Hepatocyte (in vitro differentiated cells): ENCODE measurements at places on chromosomes 7 and 10. TPM values are rescaled to one million over a fixed set of nuclear protein-coding genes. Genes with fewer than 3 reads are reported as not detected.

TMEM139 gene
- 9.1 and 15.6 TPM in 2 replicates for polyA plus RNA-seq

CRTAC1 gene
- 0.76 and 1.6 TPM in 2 replicates for polyA plus RNA-seq

KLF14 gene
- 0.16 and 0.46 TPM in 2 replicates for polyA plus RNA-seq

SHTN1 gene
- polyA plus RNA-seq, result 15.6 and 17.9 TPM in 2 replicates

COBL gene
- polyA plus RNA-seq, result 7.8 and 8.6 TPM in 2 replicates

FGL2 gene
- 0.57 and 0.83 TPM in 2 replicates for polyA plus RNA-seq

PON3 gene
- polyA plus RNA-seq, result 0.45 and 0.89 TPM in 2 replicates

TEX47 gene
- polyA plus RNA-seq, result not detected in 2 replicates

C10orf95 gene
- 5.2 and 8.3 TPM in 2 replicates for polyA plus RNA-seq

SAMD9 gene
- polyA plus RNA-seq, result 0.54 and 1.1 TPM in 2 replicates

DNA sequence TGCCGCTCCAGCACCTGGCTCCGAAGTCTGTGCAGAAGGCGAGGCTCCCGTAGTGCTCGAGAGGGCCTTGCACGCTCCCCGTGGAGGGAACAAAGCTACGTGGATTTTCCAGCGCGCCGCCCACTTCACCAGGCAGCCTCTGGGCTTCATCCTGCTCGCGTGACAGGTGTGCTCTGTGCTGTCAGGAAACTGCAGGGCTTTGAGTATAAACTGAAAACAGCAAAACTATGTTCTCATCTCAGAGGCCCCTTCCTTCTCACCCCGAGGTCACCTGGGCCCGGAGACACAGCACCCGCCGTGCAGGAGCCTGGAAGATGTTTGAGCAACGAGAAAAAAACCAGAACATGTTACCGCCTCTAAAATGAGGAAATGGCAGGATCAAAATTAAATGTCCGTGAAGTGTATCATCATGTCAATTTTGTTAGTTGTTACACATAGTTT, 17.6 kb upstream of the GPR146 start:
- DNase-seq, result no peak

GRCh38 chr7:6232116-6232515, 40.3 kb downstream of the CYTH3 start:
- DNase-seq, result no peak

- DNase-seq, result peak; percentile 70
These were observed 32.0 kb upstream of the PLEKHA1 start for GRCh38 chr10:122342293-122343134.

DNA sequence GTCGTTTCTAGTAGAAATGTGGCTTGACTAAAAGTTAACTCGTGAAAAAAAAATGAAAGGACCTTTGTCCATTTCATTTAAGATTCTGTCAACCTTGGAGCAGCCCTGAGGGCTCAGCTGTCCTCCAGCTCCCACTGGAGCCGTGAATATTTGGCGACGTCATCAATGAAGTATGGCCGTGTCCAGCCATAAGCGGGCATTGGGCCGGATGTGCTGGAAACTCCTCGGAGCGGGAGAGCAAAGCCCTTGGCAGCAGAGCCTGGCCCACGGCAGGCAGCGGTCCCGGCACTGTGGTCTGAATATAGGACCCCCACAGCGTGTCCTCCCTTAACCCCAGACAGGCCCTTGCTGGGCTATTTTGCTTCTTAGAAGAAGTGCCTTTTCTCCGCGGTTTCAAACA, 50.0 kb downstream of the JAKMIP3 start:
- no peak for DNase-seq

GRCh38 chr7:105112440-105113418, 98.7 kb downstream of the KMT2E start:
- peak; percentile 16 for DNase-seq

GRCh38 chr7:32481176-32481575, 9.0 kb downstream of the LSM5 start:
- DNase-seq, result no peak

GRCh38 chr10:25766213-25766612, 167.8 kb upstream of the MYO3A start:
- DNase-seq, result no peak

DNA sequence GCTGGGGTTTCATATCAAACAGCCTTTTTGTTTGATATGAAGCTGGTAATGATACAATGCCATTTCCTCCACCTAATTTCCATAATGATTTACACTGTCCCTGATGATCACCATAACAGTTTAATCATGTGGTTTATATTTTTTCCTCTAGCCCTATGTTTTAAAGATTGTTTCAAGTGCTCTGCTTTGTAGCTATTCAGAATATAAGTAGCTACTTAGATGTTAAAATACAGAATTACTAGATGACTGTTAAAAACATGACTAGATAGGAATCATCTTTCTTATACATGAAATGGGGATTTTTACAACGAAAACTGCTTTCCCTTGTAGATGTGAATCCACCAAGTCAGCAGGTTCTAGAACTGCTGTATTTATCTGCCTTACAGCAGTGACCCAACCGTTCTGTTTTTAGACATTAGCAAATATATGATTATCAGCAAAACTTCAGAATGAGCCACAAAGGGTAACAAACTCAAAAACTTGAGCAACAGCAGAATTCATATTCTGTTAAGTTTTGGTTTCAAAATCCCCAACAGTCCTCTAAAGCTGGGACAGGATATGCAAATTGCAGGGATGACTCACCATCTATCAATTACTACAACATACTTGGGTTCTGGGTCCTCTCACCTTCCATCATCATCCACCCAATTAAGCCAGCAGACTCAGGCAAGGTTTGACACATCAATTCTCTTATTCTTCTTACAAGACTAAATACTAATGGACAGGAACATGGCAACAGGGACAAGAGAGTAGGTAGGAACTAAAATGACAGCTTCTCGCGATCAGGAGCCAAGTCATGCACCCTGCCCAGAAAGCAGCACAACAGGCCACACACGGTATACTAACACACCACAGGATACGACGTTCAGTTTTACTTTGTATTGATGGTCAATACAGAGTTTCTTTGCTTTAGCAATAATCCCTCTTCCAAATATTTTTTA, 83.9 kb downstream of the PIP4K2A start:
- DNase-seq, result no peak

DNA sequence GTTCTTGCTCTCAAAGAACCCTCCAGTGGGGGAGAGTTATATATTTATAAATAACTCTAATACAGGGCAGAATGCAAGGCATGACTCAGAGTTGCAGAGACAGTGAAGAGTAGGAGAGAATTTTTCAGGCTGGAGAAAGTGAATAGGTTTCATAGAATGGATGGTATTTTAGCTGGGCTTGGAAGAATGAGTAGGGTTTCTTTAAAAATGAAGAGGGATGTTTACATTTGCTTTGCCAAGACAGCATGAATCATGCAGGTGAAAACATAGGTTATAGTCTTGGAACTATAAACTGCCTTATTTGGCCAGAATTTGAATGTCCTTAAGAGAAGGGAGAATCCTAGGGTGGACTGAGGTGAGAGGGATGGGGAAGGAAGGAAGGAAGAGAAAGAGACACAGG, 124.8 kb downstream of the CPED1 start:
- no peak for DNase-seq

DNA sequence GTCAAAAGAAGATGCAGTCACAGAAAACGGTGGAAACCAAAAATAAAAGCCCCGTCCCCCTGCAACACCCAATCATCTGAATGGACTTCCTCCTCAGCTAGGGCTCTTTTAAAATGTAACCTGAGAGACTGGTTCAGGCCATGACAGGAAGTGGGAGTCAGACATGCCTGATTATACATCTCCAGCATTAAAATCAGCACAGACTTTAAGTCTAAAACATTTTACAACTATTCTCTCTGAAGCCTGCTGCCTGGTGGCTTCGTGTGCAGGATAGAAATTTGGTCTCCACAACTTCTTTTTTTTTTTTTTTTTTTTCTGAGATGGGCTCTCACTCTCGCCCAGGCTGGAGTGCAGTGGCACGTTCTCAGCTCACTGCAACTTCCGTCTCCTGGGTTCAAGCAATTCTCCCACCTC, 30.3 kb downstream of the HACD1 start:
- no peak for DNase-seq

DNA sequence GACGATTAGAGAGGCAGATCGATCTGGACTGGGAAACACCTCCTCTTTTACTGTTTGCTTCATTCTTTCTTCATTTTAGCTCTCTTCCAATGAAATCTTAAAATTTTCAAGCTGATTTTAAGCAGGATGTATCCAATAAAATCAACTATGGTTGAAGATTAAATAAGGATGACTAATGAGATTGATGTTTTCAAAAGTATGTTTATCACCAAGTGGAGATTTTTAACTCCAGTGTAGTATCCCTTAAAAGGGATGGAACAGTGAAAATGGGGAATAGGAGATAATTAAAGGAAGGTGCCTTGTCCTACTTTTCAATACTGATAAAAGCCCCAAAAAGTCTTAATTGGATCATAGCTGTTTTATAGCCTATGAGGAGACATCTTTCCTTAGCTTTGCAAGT, 11.6 kb upstream of the LIPF start:
- no peak for DNase-seq

DNA sequence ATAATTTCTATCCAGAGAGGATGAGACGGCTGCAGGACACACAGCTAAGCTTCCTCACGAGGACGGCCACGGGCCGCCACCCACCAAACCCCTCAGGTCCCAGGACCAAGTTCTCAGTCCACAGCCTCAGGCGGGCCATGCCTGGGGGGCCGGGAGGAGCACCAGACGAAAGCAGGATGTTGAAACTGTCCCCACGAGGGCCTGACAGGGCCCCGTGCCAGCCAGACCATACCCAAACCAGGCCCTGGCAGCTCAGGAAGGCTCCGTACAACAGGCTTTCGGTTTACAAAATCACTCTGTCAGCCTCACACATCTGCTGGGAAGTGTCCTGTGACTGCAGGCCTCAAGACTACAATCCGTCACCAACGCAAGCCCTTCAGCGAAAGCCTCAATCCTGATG, 14.5 kb downstream of the TUBGCP2 start:
- DNase-seq, result no peak

GRCh38 chr10:11036424-11037011, 18.8 kb downstream of the CELF2 start:
- peak; percentile 70 for DNase-seq

- DNase-seq, result no peak
These were observed 10.7 kb upstream of the FHIP2A start for GRCh38 chr10:114810926-114811325.

DNA sequence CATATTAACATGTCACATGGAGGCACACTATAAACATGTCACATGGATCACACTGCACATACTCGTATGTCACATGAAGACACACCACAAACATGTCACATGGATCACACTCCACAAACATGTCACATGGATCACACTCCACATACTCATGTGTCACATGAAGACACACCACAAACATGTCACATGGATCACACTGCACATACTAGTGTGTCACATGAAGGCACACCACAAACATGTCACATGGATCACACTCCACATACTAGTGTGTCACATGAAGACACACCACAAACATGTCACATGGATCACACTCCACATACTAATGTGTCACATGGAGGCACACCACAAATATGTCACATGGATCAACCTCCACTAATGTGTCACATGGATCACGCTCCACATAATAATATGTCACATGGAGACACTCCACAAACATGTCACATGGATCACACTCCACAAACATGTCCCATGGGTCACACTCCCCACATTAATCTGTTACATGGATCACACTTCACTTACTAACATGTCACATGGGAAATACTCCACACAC, 195.6 kb upstream of the PFKP start:
- DNase-seq, result no peak

DNA sequence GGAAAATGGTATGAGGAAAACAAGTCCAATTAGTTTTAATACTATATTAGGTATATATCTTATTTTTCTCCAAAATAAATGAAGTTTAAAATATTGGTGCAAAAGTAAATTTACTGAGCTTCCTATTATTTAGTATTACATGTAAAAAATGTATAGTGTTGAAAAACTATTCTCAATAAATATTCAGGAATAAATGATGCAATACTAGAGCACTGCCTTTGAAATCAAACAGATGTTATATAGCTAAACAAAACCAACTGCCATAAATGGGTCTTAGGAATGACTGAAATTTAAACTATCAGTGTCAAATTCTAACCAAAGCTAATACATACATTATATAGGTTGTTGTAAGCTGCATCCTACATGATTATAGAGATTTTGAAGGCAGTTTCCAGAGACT, 1434.0 kb upstream of the LRRTM3 start:
- DNase-seq, result no peak

DNA sequence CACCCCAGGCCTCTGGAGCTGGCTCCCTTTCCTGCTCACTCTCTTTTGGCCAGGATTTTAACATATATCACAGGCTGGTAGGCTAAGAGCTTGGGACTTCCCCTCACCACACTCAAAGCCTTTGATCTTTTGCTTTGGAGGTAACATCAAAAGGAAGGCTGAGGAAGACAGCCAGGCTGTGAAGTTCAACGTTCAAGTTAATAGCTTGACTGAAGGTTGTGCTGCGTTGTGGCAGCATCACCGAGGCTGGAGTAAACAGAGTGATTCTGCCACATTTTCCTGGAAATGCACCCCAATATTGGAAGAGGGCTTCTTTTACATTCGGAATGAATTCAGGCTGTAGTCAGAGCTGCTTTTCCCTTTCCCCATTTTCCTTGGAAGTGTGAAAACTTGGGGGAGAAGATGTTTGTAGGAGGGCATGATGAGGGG, 57.3 kb downstream of the TCF7L2 start:
- no peak for DNase-seq

DNA sequence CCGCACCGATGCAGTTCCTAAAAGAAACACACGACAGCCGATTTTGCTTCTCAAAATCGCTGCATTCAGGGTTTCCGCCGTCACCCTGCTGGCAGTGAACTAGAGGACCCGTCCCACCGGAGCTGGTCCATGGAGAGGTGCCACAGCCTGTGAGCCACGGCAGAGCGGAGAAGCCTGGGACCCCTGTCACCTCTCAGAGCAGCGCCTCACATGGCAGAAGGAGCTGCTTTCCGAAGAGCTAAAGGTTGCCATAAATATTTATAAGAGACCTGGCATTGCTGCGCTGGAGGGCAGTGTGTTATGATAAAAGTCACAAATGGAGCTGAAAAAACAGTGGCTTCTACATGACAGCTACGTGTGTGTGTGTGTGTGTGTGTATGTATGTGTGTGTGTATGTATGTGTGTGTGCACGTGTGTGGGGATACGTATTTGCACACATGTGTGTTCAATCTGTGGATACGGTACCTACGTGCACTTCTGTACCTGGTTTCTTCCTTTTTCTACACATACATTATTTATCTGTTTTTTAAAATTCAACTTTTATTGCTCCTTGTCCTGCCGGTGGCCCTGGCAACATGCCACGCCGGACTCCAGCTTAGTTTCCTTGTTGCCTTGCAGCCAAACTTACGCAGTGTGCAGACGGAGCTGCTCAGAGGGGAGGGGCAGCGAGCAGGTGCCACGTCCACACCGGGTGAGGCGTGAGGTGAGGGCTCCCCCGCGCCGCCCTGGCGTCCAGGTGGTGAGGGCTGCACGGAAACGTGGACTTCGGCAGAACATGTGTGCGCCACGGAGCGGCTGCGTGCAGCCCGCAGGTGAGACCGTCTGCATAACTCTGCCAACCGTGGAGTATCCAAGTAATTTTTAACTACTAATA, 115.2 kb upstream of the PITRM1 start:
- no peak for DNase-seq

DNA sequence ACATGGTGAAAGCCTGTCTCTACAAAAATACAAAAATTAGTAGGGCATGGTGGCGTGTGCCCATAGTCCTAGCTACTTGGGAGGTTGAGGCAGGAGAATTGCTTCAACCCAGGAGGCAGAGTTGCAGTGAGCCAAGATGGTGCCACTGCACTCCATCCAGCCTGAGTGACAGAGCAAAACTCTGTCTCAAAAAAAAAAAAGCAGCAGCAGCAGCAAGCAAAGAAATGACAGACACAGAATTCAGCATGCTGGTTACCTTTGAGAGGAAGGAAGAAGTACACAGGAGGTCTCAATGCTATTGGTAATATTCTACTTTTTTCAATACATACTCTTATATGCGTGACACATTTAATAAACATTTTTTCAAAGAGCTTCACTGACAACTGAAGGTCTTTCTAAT, 81.3 kb downstream of the ZFAND4 start:
- no peak for DNase-seq
